Renal cortical epithelial cell (primary cell): ENCODE measurements at places on chromosomes 5 and 9. TPM values are rescaled to one million over a fixed set of nuclear protein-coding genes. Genes with fewer than 3 reads are reported as not detected.

GRCh38 chr9:6045364-6045763 lies 29.9 kb upstream of the RANBP6 start:
- DNase-seq: no peak

DNA sequence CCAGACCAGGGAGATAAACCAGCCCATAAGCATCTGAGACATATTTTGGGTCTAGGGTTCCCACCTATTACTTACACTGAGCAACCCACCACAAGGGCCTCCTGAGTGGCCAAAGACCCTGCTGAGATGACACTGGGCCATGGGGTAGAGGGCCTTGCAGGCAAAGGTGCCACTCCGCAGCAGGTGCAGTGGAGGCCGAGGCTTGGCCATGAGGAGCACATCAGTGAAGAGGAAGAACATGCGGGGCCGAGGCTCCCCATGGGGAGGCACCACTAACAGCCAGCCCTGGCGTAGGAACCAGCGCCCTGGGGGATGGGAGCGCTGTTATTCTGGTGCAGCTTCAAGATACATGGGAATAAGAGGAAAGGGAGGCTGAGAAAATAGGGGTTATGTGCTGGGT lies 2.6 kb downstream of the ARHGEF39 start:
- DNase-seq: no peak

- DNase-seq: no peak
Observed at GRCh38 chr5:154743812-154744211, 11.4 kb upstream of the LARP1 start.

DNA sequence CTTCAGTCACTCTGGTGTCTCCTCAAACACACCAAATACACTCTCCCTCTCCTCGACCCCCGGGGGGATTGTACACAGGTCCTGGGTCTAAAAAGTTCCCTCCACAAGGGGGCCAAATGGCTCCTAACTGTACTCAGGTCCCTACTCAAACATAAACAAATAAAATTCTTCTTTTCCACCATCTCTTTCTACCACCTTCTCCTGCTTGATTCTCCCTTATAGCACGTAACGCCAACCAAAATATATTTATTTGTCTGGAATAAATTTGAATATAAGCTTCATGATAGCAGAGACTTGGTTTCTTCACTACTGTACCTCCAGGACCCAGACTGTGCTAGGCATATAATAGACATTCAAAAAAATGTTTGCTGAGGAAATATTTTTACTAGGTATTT lies 21.4 kb downstream of the ZNF608 start:
- no peak for DNase-seq

DNA sequence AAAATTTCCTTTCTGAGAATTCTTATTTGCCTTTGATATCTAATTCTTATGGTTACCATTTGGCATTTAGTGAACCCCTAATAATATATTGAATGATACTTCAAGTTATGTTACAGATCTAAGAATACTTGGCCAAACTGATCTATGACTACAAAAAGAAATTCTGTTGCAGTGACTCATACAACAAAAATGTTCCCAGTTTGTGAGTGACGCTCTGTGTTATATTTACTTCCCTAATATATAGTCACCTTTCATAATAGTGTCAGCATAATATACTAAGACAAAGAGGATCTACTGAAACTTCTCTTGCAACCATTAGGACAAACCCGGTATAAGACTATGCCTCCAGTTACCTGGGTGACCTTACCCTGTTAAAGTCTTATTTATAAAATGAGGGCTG lies 216.9 kb upstream of the TLX3 start:
- peak; percentile 58 for DNase-seq

STING1 gene
- 12.4 and 15.5 TPM in 2 replicates for total RNA-seq

DNA sequence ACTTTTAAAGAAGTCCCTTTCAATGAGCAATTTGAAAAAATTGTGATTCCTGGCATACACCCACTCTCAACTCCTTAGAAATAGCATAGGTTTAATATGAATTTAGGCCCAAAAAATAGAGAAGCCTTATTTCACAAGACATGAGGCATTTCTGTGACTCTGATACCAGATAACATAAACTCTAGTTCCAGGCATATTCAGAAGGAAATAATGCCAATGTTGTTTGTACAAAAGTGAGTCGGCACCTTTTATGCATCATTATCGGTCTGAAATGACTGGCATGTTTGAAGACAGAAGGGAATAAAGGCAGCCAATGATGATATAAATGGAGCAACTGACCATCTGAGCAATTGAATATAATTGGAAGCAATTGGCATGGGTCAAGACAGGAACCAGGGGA lies 19.4 kb upstream of the RECK start:
- DNase-seq: no peak

DNA sequence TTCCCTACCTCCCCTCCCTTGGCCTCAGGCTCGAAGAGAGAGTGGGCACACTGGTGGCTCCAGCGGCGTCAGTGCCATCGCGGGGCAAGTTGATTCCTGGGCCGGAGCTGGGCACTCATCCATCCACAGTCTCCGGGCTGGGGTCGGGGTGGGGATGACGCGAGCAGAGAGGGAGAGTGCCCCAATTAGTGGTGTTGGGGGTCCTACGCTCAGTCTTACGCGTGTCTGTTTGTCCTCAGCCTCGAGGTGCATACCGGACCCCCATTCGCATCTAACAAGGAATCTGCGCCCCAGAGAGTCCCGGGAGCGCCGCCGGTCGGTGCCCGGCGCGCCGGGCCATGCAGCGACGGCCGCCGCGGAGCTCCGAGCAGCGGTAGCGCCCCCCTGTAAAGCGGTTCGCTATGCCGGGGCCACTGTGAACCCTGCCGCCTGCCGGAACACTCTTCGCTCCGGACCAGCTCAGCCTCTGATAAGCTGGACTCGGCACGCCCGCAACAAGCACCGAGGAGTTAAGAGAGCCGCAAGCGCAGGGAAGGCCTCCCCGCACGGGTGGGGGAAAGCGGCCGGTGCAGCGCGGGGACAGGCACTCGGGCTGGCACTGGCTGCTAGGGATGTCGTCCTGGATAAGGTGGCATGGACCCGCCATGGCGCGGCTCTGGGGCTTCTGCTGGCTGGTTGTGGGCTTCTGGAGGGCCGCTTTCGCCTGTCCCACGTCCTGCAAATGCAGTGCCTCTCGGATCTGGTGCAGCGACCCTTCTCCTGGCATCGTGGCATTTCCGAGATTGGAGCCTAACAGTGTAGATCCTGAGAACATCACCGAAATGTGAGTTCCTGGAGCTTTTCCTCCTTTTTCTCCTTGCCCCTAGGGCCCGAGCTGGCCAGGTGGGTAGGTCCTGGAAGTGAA lies 861 bp downstream of the NTRK2 start:
- DNase-seq: no peak
